ENCODE measurements at places on chromosomes 13 and 19.

DNA sequence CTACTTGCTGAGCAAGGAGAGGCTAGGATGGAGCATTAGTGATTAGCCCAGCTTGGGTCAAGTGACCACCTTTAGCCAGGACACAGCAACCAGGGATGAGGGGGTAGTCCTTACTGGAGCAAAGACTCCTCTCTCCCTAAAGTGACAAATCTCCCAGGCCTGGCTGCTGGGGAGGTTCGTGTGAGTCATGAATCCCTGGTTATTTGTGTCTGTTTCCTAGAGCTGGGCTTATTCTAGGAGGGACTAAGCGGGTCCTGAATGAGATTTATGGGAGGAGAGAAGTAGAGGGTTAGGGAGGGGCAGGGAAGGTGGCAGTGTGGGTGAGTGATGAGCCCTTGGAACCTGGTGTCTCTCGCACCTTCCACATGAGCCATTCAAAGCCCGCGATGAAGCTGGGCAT is 487.3 kb downstream of the TSHZ3 start:
- no peak for DNase-seq

- no peak for DNase-seq
Measured at GRCh38 chr19:50772476-50772875, 2.2 kb downstream of the GPR32 start.

GRCh38 chr19:54023191-54023590 is 31.8 kb downstream of the CACNG6 start:
- no peak for DNase-seq

DNA sequence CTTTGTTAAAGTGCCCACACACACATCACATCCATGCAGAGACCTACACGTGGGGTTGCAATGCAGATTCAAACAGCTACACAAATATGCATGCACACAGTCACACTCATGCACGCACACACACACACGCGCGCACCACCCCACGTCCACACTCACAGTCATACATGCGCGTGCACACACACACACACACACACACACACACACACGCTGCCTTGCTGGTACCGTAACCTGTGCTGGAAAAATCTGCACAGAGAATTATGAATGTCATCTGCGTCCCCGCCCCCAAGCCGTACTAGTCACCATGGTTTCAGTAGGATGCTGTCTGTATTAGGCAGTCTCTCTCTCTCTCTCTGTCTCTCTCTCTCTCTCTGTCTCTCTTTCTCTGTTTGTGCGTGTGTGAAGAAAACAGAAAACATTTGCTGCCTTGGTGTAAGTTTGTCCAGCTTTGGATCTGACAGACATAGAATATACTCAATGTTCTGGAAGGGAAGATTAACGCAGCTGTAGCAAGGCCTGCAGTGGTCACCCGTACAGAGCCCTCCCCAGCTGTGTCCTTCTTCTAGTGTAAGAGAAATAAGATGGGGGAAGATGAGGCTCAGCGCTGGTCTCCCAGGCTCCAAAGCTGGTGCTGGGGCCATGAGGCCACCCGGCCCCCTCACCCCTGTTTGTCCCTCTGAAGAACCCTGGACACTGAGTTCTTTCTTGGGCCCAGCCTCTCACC is 26.4 kb upstream of the DPP9 start:
- no peak for DNase-seq

Data from T-helper 9 cell (primary cell).